ENCODE measurements at places on chromosomes 1 and 21.

GRCh38 chr1:245156736-245157505, 2.1 kb downstream of the KIF26B start:
- DNase-seq = no peak

DNA sequence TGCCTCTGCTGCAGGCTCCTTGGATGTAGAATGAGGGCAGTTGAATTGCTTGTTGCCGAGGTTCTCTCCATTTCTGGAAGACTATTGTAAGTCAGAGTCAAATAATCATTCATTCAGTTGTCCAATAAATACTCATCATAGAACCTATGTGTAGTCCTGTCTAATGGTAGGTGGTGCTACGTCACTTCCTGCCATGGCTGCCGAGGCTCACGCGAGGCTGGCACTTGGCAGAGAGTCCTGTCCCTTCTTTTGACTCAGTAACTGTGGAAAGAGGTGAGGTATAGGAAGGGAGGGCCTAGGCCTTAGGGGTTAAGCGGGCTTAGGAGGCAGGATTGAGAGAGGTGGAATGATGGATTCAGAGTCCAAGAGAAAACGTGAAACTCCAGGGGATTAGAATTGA, 9.7 kb downstream of the ADARB1 start:
- DNase-seq = no peak

GRCh38 chr1:39859859-39860812, 23.2 kb downstream of the TRIT1 start:
- no peak for DNase-seq

DNA sequence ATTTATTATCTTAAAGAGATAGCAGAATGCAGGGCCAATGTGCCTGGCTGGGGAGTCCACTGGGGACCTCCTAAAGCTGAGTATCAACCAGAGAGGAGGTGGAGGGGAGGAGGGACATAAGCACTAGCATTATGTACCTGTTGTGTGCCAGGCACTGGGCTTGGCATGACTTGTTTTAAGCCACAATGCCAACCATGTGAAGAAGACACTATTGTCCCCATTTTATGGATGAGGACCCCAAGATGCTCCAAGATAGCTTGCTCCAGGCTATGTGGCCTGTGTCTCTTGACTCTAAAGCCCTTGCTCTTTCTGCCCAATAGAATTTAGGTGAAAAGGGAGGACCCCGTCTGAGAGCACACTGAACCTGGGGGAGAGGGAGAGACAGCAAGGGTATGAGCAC, 111.3 kb downstream of the GLIS1 start:
- DNase-seq = no peak

DNA sequence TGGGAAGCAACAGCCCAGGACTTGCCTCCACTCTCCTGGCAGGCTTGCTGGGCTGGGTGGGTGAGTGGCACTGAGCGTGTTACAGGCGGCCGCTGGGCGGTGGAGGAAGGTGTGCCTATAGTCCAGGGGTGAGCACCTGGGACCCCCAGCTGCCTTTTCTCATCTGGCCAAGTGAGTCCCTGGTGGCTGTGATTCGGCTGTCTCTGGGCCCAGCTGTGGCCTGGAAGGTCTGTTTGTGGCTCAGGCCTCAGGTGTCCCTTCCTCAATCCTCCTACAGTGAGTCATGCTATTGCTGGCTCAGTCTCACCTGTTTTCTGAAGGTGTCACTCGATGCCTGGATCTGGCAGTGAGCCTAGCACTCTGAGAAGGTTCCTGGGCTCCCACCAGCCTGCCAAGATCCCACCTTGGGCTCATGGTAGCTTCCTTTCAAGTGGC, 564.2 kb downstream of the PTPRU start:
- DNase-seq = no peak
